Activated CD8-positive, alpha-beta T cell treated with anti-CD3 and anti-CD28 coated beads for 36 hours (primary cell): ENCODE measurements at places on chromosomes 5 and 9. TPM values are rescaled to one million over a fixed set of nuclear protein-coding genes. Genes with fewer than 3 reads are reported as not detected.

- DNase-seq, result no peak
- no peak overlapping the region for H3K27ac ChIP-seq
- no peaks in the 10 kb centered on the region for H3K36me3 ChIP-seq
- H3K4me1 ChIP-seq, result no peaks in the 10 kb centered on the region
- H3K27me3 ChIP-seq, result no peaks in the 10 kb centered on the region
Observed at GRCh38 chr9:113436728-113437515, 26.4 kb downstream of the C9orf43 start.

DNA sequence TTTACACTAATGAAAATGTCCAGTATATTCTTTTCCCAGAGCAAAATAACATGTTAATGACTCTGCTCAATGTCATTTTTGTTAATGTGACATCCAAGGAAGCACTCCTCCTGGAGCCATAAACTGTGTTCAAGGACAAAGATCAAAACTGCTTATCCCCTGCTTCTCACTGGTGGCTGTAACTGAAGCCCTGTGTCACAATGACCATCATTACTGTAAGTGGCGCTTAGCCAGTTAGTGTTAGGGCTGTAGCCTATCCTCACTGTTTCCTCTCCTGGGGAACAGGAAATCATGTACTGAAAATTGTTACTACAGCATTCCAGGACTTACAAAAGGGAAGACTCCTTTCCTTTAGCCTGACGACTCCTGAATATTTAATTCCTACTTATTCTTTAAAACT lies 71.7 kb upstream of the COX7C start:
- peaks cover 2% of the 10 kb centered on the region for H3K27me3 ChIP-seq
- no peak overlapping the region for H3K27ac ChIP-seq
- H3K4me3 ChIP-seq, result no peak overlapping the region
- no peaks in the 10 kb centered on the region for H3K4me1 ChIP-seq
- DNase-seq, result no peak

GRCh38 chr9:14993061-14993800 lies 83.0 kb upstream of the FREM1 start:
- peak overlapping the region; percentile 79 for H3K4me3 ChIP-seq
- peak overlapping the region; percentile 63 for H3K27ac ChIP-seq
- H3K27me3 ChIP-seq, result peaks cover 10% of the 10 kb centered on the region

- DNase-seq, result peak; percentile 84
- H3K36me3 ChIP-seq, result no peaks in the 10 kb centered on the region
- no peak overlapping the region for H3K27ac ChIP-seq
Observed at GRCh38 chr9:95127249-95128176, 190.0 kb downstream of the FANCC start.

DNA sequence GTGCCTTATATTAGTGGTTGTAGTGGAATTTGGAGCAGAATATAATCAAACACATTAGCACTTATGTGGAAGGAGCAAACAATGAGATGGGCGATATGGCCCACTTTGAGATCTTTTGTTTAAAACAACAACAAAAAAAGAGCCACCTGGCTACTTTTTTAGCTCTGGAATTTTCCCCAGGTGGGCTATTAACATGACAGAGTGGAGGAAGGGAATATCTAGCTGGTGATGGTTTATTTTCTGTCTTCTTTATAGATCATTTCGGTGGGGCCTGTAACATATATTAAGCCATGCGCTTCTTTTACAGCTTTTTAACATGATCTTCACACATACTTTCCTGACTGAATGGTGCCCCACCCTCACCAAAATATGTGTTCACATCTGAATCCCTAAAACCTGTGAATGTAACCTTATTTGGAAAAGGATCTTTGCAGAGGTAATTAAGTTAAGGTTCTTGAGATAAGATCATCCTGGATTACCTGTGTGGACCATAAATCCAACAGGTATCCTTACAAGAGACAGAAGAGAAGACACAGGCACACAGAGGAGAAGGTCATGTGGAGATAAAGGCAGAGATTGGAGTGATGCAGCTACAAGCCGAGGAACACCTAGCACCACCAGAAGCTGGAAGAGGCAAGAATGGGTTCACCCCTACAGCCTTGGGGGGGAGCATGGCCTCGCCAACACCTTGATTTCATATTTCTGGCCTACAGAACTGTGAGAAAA lies 16.6 kb upstream of the ENTREP1 start:
- H3K27ac ChIP-seq, result no peak overlapping the region
- peaks cover 2% of the 10 kb centered on the region for H3K36me3 ChIP-seq
- no peak for DNase-seq
- peaks cover 7% of the 10 kb centered on the region for H3K27me3 ChIP-seq
- no peaks in the 10 kb centered on the region for H3K4me1 ChIP-seq

DNA sequence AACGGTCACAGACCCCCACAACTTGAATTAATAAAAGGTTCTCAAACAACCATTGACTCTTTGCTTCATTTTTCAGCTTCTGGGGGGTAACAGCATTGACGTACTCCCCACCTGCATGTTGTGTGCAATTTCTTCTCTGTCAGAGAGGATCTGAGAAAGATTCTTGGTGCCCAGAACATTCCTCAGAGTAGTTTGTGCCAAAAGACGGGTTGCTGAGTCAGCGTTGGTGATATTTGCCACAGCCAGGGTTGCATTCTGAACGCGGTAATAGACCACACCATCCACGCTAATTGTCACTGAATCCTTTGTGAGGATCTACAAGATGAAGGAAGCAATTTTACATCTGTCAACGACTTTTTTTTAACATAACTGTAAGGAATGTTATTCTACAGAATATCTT lies 21.0 kb downstream of the STOM start:
- H3K4me1 ChIP-seq, result peaks cover 31% of the 10 kb centered on the region
- H3K27ac ChIP-seq, result no peak overlapping the region
- H3K27me3 ChIP-seq, result no peaks in the 10 kb centered on the region
- H3K4me3 ChIP-seq, result no peak overlapping the region
- peaks cover 32% of the 10 kb centered on the region for H3K36me3 ChIP-seq

DNA sequence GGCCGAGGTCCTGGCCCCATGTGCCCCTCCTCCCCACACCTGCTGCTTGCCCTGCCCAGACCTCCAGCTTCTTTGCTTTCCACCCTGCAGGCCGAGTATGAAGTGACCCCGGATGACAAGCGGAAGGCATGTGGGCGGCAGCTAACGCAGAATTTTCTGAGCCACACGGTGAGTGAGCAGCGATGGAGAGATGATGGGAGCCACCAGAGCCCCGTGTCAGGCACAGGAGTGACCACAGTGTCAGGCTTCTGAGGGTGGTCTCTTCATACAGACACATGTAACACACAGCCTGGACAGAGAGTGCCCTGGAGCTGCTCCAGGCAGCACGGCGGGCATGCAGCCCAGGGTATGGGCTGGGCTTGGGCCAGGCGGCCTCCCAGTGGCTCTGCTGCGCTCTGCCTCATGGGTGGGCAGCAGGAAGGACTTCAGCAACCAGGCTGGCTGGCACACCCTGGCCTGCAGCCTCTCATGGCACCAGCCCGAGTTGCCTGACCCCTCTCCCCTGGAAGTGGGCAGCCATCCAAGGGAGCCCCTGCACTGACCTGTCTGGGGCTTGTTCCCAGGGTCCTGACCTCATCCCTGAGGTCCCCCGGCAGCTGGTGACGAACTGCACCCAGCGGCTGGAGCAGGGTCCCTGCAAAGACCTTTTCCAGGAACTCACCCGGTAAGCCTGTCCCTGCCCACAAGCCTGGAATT lies 5.8 kb downstream of the GRK6 start:
- DNase-seq, result peak; percentile 85
- no peaks in the 10 kb centered on the region for H3K27me3 ChIP-seq
- H3K4me1 ChIP-seq, result peaks cover 62% of the 10 kb centered on the region
- peak overlapping the region; percentile 98 for H3K27ac ChIP-seq

DNA sequence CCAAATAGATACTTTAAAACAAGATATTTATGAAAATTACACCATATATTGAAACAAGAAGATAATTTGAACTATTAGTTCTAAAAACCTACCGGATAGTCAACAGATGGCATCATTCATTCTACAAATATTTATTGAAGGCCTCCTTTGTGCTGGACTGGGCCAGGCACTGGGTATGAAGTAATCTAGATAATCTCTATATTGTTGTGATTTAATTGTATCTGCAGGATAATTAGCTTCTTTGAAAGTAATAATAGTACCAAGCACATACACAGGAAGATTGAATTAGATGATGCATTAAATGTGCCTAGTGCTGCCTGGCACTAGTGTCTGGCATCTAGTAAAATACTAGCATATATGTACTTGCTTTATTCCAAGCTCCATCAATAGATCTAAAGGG lies 735.2 kb upstream of the DMAC1 start:
- H3K4me1 ChIP-seq, result no peaks in the 10 kb centered on the region
- H3K4me3 ChIP-seq, result no peak overlapping the region
- H3K36me3 ChIP-seq, result no peaks in the 10 kb centered on the region
- DNase-seq, result no peak
- H3K27me3 ChIP-seq, result no peaks in the 10 kb centered on the region
- no peak overlapping the region for H3K27ac ChIP-seq

GRCh38 chr5:107376546-107377276 lies 294.0 kb downstream of the EFNA5 start:
- DNase-seq, result no peak
- no peak overlapping the region for H3K4me3 ChIP-seq
- H3K27ac ChIP-seq, result no peak overlapping the region
- H3K36me3 ChIP-seq, result no peaks in the 10 kb centered on the region
- no peaks in the 10 kb centered on the region for H3K27me3 ChIP-seq

DNA sequence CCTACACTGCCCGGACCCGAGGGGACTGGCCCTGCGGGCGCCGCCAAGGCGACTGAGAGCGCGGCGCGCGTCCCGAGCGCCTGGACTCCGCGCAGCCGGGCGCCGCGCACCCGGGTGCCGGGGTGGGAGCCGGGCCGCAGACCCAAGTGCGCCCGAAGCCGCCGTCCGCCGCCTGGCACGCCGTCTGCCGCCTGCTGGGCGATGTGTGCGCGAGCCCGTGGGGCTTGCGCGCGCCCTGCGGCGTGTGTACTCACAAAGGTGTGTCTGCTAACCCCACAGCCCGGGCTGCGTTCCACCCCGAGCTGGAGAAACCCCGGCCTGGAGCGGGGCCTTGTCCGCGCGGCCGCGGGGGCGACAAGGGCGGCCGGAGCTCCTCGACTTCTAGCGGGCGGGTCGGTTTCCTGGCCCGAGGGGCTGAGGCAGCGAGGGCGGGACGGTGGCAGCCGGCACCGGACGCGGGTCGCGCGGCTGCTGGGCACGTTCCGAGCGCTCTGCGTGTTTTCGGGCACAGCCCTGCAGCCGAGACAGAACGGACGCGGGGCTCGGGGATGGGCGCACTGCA lies 1.1 kb upstream of the ZSWIM6 start:
- H3K4me3 ChIP-seq, result peak overlapping the region; percentile 81
- peaks cover 12% of the 10 kb centered on the region for H3K27me3 ChIP-seq
- H3K36me3 ChIP-seq, result peaks cover 4% of the 10 kb centered on the region
- peak; percentile 73 for DNase-seq
- no peak overlapping the region for H3K27ac ChIP-seq
- peaks cover 46% of the 10 kb centered on the region for H3K4me1 ChIP-seq

- DNase-seq, result no peak
- no peaks in the 10 kb centered on the region for H3K4me1 ChIP-seq
- no peak overlapping the region for H3K27ac ChIP-seq
- H3K36me3 ChIP-seq, result no peaks in the 10 kb centered on the region
Observed at GRCh38 chr5:128212191-128212806, 128.7 kb downstream of the SLC12A2 start.

DNA sequence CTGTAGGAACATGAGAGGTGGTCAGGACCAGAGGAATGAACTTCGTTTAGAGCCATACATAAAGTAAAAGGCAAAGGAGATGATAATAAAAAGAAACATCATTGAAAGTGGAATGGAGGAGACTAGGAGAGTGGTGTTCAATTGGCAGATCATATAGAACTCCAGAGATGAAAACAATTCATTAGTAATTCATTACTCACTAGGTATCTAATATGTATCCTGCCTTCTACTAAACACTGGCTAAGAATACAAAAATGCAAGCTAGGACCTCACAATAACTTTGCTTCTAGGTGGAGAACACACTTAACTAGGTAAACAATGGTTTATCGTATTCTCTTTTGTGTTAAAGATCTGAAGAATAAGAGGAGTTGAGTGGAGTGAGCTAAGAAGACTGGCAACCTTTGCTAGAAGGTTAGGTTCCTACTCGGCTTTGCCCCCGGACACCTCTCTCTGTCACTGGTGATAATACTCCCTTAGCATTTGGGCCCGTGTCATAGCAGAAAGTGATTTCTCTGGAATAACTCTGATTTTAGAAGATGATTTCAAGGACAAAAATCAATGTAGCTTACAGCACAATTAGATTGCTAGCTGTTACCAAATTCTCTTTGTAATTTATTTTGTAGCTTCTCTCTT lies 88.6 kb upstream of the IFNE start:
- H3K4me3 ChIP-seq, result no peak overlapping the region
- peaks cover 4% of the 10 kb centered on the region for H3K27me3 ChIP-seq
- H3K4me1 ChIP-seq, result no peaks in the 10 kb centered on the region
- no peak overlapping the region for H3K27ac ChIP-seq
- no peaks in the 10 kb centered on the region for H3K36me3 ChIP-seq

- H3K4me3 ChIP-seq, result no peak overlapping the region
- DNase-seq, result no peak
- H3K36me3 ChIP-seq, result no peaks in the 10 kb centered on the region
- H3K27ac ChIP-seq, result no peak overlapping the region
Observed at GRCh38 chr5:123819386-123819785, 307.4 kb downstream of the CSNK1G3 start.

- H3K4me3 ChIP-seq, result no peak overlapping the region
- peaks cover 2% of the 10 kb centered on the region for H3K36me3 ChIP-seq
- peaks cover 6% of the 10 kb centered on the region for H3K4me1 ChIP-seq
- H3K27me3 ChIP-seq, result no peaks in the 10 kb centered on the region
- no peak for DNase-seq
Observed at GRCh38 chr5:109888989-109889388, 199.3 kb downstream of the MAN2A1 start.

- no peak overlapping the region for H3K27ac ChIP-seq
- peaks cover 1% of the 10 kb centered on the region for H3K36me3 ChIP-seq
- DNase-seq, result no peak
Observed at GRCh38 chr9:4933177-4933576, 51.9 kb upstream of the JAK2 start.

DNA sequence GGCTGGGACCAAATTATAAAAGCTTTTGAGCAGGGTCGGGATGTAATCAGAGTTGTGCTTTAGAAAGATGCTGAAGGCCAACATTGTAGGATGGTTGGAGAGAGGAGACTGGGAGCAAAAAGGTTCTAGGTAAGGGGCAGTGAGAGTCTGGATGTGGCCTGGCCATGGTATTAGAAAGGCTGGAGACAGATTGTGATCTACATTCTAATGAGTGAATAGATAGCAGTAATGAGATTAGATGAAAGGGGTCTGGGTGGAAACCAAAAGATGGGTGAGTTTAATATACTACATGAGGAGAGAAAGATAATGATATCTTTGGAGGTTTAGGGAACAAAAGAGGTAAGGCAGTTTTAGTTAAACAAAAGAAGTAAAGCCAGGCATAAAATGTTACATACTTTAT lies 88.8 kb upstream of the SH3GL2 start:
- no peaks in the 10 kb centered on the region for H3K36me3 ChIP-seq
- no peaks in the 10 kb centered on the region for H3K4me1 ChIP-seq
- H3K4me3 ChIP-seq, result no peak overlapping the region
- no peak for DNase-seq

- no peak overlapping the region for H3K4me3 ChIP-seq
- H3K4me1 ChIP-seq, result no peaks in the 10 kb centered on the region
- peaks cover 1% of the 10 kb centered on the region for H3K27me3 ChIP-seq
- H3K27ac ChIP-seq, result no peak overlapping the region
Observed at GRCh38 chr5:135233477-135233876, 165.6 kb downstream of the MACROH2A1 start.

Gene RNF183
- total RNA-seq, result 0.27 TPM

Gene NPR2
- 7.8 TPM for total RNA-seq

Gene MEIKIN
- total RNA-seq, result not detected

Gene ZFP37
- 1.4 TPM for total RNA-seq

Gene GABRA6
- not detected for total RNA-seq

Gene TMEM174
- total RNA-seq, result not detected

Gene MAMDC2
- total RNA-seq, result not detected

Gene PCDHB2
- total RNA-seq, result not detected

Gene GABRA1
- not detected for total RNA-seq

Gene PLEKHG4B
- total RNA-seq, result not detected
